OCI-LY7 (cell line): ENCODE measurements at places on chromosomes 4 and X.

- no peak for DNase-seq
Measured at GRCh38 chr4:113368056-113368455, 318.6 kb downstream of the ANK2 start.

GRCh38 chrX:118935352-118935751 is 39.1 kb upstream of the LONRF3 start:
- DNase-seq = no peak

DNA sequence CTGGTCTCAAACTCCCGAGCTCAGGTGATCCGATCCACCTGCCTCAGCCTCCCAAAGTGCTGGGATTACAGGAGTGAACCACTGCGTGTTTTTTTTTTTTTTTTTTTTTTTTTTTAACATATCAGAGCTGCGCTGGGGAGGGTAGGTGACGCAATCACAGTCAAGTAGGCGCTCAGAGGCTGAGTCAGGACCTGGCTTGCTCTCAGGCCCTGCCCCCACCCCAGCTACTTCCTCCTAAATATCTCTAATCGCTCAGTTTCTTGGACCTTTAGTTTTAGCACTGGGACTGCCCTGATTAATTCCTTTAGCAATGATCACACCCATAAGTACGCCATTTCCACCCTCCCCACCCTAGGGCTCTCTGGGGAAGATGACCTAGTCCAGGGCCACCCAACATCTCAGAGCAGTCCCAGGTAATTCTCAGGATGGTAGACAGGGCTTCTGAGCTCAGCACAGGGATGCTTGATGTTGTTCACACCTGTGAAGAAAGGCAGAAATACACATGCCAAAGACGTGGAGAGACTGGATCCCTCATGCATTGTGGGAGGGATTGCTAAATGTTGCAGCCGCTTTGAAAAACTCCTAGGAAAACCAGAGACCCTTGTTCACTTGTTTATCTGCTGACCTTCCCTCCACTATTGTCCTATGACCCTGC is 50.2 kb downstream of the DDX3X start:
- peak; percentile 8 for DNase-seq

DNA sequence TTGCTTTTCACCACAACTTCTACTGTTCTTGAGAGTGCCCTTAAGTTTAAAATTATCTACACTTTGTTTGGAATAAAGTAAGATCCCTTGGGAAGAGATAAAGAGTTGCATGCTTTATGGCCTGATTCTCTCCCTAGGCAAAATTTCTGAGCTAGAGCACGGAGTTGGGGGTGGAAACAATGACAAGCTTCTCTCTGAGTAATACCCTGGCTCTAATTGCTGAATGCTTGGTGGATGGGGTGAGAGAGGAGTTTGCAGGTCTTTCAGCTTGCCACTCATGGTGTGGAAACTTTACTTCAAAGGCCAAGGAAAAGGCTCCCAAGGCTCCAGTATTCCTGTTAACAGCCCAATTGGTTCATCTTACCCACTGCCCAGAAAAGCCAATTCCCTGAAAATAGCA is 26.1 kb upstream of the PRDM8 start:
- no peak for DNase-seq

GRCh38 chr4:119498527-119498926 is 130.1 kb downstream of the PDE5A start:
- DNase-seq = no peak

DNA sequence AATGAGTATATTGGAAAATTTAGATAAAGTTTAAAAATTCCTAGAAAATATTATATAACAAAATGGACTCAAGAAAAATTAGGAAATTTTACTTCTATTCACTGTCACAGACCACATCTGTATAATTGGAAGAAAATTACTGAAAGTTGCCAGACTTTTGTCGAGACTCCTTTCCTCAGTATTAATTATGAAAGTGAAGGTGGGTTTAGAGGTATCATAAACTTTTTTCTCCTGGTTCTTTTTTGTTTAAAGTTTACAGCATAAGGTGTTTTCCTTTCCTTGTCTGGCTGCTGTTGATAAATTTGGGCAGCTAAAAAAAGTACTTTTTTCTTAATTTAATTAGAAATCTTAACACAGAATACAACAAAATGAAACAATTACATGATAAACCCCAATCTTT is 6.7 kb upstream of the TEX13D start:
- DNase-seq = no peak

DNA sequence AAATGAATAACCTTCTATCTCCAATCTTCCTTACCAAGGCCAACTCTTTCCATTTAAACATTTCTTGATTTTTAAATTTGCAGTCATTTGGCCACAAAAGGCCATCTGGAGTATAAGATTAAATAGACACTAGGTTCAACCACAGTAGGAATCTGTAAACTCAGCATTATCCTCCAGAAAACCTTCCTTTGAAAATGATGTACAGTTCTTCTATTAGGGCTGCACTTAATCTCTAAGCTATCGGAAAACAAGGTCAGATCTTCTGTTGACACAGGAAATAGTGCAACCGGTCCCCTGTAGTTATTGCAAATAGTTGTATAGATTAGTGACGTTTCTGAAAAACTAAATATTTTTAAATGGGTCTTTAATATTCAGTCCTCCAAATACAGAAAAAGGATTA is 359.0 kb upstream of the ATOH1 start:
- DNase-seq = no peak

DNA sequence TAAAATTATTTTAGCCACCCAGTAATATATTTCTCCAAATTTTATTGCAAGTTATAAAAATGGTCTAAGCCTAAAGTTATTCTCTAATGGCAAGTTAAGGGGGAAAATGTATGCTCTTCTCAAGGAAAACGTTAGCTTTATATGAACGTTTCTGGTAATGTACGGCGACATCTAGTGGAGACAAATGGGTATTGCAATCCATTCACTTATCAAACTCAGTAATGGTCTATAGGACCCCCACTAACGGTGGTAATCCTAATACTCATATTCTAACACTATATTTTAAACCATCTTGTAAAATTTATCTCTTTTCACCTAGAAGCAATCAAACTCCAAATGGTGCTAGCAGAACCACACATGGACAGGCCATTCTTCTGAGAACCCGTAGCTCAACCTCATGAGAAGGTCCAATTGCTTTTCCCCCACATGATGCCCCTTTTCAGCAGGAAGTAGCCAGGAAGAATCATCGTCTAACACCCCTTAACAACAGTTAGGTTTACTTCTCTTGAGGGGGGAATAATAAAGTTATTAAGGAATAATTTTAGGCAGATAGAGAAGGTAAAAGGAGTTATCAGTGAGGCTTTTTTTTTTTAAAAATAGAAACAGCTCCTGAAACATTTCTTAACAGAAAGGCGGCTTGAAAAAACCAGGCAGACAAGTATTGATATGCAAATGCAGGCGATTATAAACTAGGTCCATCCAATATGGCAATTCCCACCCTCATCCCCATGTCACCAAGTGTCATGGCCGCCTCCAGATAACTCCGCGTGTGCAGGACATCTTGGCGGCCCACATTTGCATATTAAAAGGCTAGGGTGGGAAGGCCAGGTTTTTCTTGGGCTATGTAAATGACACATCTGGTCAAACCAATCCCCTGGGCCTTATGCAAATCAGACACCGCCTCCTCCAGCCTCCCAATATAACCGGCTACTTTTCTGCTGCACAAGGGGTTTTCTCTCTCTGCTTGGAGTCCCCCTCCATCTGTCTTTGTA is 35.0 kb downstream of the NUDT11 start:
- peak; percentile 47 for DNase-seq

- DNase-seq = no peak
Measured at GRCh38 chrX:121902463-121902862, 855.1 kb downstream of the GLUD2 start.

DNA sequence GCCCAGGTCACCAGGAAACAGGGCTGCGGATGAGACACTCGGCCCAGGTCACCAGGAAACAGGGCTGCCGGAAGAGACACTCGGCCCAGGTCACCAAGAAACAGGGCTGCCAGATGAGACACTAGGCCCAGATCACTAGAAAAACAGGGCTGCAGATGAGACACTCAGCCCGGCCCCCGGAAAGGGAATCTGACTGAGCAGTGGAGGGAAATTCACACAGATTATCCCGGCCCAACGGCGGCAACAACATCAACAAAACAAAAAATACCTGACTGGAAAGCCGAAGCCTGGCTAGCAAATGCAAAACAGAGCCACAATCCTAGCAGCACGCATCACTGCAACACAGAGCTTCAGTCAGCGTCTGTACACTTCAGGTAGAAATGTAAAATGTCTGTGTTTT is 20.7 kb downstream of the AFAP1 start:
- no peak for DNase-seq

DNA sequence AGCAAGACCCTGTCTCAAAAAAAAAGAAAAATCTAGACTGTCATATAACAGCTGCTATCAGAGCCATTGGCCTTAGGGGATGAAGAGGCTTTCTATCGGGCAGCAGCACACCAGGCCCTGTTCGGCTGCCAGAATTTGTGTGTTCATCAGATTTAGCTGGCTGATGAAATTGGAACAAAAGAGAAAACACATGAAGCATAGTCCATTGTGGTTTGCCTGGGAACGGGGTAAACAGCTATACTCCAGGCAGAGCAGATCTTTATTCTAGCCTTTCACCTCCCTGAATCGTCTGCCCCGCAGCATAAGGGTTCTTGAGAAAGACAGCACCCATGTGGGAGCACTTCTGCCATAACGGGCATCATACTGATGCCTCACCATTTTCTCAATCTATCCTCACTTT is 11.6 kb downstream of the TKTL1 start:
- no peak for DNase-seq

GRCh38 chr4:1209821-1210220 is 37.4 kb upstream of the SPON2 start:
- DNase-seq = no peak

GRCh38 chr4:55248756-55249155 is 97.3 kb upstream of the SRD5A3 start:
- no peak for DNase-seq

DNA sequence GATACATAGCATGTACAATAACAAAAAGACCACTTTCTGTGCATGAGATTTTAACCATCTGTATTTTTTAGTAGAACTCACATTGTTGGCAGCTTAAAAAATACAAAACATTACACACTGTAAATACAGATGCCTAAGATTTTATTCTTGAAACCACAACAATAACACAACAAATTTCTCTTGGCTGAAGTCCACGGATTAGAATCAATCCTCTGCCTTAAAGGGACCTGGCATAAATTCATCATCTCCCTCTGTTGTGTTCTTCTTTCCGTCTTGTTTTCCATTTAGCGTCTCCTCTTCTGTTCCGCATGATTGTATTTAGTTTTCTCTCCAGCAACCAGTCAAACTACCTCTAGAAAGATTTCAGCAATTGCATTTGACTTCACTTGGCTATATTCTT is 231.0 kb downstream of the SPOCK3 start:
- DNase-seq = no peak

DNA sequence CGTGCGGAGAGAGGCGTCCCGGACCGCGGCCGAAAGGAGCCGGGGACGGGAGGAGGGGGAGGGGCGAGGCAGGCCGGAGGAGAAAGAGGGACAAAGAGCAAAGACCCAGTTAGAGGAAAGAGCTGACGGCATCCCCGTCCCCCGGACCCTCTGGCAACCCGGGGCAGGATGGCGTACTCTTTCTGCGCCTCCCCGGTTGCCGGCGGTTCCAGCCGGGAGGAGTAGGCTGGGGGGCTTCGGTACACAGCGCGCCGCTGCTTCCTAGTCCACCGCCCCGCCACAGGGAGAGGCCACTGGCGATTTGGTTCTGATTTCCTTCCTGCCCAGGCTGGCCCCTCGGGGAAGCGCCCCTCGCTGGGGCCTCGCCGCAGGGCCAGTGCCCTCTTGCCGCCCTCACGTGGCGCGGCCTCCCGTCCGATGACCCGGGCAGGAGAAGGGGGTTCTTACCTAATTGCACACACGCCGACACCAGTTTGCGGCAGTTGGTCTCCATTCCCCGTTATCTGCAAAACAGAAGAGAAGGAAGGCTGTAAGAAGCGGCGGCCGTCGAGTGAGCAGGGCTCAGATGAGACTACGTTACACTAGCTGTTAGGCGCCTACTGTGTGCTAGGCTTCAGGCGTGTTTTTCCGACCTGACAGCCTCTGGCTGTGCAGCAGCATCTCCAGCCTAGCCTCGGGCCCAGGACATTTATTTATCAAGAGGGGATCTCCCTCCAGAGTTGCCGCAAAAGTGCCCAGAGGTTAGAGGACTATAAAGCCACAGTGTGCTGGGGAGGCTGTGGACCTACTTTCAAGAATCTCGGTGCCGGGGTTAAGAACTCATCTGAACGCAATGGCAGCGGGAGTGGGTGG is 9.9 kb upstream of the PITX2 start:
- no peak for DNase-seq

- DNase-seq = no peak
Measured at GRCh38 chr4:125836597-125837195, 521.9 kb downstream of the FAT4 start.

DNA sequence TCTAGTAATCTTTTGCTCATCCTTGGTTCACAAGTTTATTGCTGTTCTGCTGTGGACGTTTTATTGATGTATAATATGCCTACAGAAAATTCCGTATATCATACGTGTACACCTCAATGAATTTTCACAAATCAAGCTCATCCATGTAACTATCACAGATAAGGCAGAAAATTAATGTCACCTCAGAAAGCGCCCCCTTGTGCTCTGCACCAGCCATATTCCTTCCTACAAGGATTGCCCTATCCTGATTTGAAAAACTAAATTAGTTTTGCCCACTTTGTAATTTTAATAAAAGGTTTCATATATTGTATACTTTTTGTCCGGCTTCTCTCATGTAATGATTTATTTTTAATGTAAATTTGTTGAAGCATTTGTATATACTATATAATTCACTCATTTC is 390.8 kb downstream of the ADGRL3 start:
- no peak for DNase-seq

DNA sequence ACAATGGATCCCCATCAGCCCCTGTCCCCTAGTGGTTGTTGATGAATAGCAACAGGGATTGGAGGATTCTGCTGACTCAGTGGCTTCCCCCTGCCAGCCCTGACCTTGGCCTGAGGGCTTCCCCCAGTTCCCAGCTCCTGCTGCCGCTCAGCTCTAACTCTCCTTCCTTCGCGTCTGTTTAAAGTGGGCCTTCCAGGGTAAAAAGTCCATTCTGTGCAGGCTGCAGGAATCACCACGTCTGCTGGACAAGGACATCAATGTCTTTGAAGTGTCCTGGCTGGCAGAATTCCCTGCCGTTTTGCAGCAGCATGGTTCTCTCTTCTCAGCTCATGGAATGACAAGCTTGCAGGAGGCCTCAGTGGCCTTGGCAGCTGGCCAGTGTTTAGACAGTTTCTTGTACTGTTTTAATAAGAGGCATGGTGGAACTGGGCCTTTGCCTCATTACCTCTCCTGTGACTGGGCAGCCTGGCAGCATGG is 152.5 kb upstream of the STX18 start:
- DNase-seq = no peak

- no peak for DNase-seq
Measured at GRCh38 chr4:183504930-183505610, at the start of gene ING2. ING2 (plus strand) TSS chr4:183505058; CDS start chr4:183505196, 138 bp downstream.

GRCh38 chr4:180696460-180697092 is 1546.6 kb upstream of the TENM3 start:
- no peak for DNase-seq

DNA sequence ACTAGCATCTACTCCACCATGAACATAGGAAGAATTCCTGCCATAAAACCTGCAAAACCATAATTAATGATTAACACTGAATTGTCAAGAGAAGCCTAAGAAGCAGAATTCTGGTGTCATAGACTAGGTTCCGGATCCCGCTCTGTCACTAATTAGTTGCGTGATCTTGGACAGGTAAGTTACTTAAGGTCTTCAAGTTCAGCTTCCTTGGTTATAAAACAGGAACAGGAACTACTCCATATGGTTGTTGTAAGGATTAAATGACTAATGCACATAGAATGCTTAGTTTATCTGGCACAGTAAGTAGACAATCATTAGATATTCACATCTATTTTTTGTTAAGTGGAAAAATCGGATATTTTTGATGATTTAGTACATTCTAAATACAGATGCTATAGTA is 14.3 kb downstream of the G3BP2 start:
- no peak for DNase-seq
